ENCODE measurements at places on chromosomes 2 and 18.

GRCh38 chr2:207088276-207088675, 77.5 kb downstream of the KLF7 start:
- DNase-seq: no peak

DNA sequence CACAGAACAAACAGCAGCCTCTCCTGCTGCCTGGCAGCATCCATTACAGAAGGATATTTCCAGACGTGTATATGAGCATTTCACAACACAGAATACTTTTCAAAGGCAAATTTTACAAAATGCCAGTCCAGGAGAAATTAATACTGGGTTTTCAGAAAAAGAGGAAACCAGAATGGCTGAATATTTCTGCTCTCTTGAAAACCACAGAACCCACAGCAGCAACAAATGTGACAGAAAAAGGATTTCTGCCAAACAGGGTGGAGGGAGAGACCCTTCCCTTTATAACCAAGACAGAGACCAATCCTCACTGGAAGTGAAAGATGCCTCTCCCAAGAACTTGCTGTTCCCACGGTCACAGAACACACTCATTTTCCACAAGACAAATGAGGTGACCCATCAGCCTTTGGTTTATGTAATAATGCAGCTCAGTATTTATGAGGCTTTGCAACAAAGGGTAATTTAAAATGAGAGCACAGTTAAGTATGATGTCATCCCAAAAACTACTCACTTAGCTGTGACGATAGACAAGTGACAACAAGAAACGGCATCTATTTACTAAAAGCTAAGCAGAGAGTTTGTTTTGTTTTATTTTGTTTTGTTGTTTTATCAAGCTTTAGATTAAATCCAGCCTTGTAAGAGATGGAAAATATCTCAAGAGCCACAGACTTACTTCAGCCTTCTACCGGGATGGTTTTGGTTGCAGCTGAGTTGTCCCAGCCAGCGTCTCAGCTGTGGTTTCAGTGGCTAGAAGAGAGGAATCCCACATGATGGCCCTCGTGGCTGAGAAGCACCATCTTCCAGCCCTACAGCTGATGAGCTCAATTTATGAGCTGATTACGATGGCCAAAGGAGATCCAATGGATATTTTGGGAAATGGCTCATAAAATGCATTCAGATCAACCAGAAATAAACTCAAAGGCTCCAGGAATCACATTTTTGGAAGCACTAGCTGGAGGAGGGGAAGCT, 249.3 kb upstream of the AGAP1 start:
- no peak for DNase-seq

GRCh38 chr2:105090091-105090490, 52.2 kb downstream of the MRPS9 start:
- no peak for DNase-seq

DNA sequence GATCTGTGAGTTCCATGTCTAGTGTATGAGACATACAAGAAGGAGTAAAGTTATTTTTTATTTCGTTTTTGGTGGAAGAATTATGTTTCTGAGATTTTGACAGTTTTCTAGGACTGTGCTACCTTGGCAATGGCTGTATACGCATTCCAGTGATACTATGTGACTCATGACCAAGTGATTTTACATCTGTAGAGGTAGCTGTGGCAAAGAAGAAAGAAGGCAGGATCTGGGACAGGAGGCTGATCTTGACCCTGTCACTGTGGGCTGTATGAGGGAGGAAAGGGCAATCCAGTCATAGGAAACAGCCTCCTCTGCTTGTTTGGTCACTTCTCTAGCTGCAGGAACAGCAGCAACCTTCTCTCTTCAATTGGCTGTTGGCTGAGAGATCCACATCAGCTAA, 44.0 kb upstream of the PDCL3 start:
- no peak for DNase-seq

DNA sequence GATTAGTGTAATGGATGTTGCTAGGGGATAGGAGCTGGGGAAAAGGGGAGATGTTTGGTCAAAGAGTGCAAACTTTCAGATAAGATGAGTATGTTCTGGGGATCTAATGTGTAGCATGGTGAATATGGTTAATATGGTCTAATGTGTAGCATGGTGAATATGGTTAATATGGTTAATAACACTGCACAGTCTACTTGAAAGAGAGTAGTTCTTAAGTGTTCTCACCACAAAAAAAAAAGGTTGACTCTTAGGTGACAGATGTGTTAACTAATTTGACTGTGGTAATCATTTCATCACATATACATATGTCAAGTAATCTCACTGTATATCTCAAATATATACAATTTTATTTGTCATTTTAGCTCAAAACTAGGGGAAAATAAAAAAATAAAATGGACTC, 121.3 kb upstream of the CD226 start:
- DNase-seq: no peak

- DNase-seq: no peak
These were observed 310.7 kb upstream of the EPAS1 start for GRCh38 chr2:45986509-45986908.

DNA sequence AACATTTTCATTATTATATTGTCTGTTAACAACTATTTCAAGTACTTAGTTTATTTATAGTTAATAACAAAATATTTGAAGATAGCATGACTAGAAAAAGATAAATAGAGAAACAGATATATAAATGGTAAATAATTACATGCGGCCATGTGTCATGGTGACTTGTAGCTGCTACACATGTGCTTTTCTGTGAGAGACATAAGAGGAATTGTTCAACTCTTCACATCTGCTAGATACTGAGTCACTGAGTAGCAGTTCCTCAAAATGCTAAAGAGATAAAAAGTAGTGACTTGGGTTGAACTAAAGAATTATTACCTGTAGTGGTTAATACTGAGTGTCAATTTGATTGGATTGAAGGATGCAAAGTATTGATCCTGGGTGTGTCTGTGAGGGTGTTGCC, 37.5 kb upstream of the SCN9A start:
- no peak for DNase-seq

DNA sequence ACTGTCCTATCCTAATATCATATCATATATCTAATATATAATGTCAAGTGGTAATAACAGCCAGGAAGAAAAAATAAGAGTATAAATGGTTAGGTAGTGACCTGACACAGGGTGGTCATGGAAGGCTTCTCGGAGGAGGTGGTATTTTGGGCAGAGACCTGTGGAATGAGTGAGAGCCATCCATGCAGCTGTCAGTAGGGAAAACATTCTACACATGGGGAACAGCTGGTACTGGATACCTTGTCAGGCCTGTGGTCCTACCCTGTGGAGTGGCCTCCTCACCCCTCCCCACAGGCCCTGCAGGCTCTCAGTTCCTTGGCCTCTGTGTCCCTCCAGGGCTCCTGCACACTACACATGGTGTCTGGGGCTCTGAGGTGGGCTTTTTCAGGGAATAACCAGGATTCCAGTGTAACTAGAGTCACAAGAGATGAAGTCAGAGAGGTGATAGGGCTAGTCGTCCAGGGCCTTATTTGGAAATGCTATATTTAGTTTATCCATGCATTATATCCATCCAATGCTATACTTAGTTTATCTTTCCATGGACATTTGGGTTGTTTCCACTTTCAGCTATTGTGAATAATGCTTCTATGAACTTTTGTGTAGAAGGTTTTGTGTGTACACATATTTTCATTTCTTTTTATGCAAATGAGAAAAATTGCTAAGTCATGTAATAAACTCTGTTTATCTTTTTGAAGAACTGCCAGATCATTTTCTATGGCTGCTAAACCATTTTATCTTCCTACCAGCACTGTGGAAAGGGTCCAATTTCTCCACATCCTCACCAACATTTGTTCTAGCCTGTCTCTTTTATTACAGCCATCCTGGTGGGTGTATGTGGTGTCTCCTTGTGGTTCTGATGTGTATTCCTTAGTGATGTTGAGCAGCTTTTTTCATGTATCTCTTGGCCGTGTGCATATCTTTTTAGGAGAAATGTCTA, 75.6 kb downstream of the TPGS2 start:
- no peak for DNase-seq

DNA sequence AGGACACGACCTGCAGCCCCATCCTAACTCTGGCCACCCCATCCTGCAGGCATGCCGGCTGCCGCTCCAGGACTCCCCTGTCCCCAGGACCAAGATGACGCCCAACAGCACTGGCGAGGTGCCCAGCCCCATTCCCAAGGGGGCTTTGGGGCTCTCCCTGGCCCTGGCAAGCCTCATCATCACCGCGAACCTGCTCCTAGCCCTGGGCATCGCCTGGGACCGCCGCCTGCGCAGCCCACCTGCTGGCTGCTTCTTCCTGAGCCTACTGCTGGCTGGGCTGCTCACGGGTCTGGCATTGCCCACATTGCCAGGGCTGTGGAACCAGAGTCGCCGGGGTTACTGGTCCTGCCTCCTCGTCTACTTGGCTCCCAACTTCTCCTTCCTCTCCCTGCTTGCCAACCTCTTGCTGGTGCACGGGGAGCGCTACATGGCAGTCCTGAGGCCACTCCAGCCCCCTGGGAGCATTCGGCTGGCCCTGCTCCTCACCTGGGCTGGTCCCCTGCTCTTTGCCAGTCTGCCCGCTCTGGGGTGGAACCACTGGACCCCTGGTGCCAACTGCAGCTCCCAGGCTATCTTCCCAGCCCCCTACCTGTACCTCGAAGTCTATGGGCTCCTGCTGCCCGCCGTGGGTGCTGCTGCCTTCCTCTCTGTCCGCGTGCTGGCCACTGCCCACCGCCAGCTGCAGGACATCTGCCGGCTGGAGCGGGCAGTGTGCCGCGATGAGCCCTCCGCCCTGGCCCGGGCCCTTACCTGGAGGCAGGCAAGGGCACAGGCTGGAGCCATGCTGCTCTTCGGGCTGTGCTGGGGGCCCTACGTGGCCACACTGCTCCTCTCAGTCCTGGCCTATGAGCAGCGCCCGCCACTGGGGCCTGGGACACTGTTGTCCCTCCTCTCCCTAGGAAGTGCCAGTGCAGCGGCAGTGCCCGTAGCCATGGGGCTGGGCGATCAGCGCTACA, 2.1 kb downstream of the GPBAR1 start:
- DNase-seq: no peak

DNA sequence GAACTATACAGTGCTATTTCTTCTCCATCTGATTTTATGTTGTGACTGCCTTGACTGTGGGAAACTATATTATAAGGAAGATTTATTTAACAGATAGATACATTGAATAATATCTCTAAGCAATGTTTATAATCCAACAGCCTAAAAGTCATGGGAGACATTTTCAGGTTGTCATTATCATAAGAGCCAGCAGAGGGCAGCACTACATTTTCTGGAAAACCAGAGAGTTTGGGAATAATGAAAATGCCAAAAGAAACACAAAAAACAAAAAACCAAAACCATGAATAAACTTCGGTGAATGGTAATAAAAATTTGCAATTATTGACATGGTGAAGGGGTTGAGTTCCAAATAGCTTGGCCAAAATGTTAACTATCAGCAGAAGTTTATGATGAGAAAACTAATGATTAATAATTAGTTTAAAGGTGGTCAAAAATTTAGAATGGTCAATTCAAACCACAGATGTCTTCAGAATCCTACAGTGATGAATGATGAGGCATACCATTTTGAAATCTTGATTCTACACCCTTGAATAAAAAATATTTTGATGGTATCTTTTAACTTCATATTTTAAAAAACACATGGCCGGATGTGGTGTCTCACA, 4.7 kb downstream of the EEF1B2 start:
- no peak for DNase-seq

DNA sequence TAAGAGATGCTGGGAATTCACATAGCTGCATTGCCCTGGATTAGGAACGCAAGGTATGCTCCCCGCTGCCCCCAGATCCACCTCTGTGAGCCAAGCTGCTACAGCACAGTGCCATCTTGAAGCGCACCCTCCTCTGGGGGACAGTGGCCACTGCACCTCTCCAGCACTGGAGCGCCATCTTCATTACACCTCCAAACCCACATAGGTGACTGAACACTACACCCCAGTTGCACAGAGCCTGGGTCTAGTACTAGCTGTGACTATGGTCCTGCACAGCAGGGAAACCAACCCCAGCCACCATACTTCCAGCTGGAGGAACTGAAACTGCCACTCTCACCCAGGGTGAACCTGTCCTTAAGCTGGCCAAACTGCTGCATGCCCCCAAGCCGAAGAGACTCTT, 84.6 kb downstream of the TMEM237 start:
- DNase-seq: no peak

- DNase-seq: no peak
These were observed 13.2 kb downstream of the CNNM4 start for GRCh38 chr2:96773922-96774321.

- DNase-seq: no peak
These were observed 8.8 kb upstream of the CABLES1 start for GRCh38 chr18:23126376-23127056.

GRCh38 chr2:4618630-4619228, 915.4 kb downstream of the DCDC2C start:
- DNase-seq: no peak

- DNase-seq: no peak
These were observed 1.5 kb downstream of the IER3IP1 start for GRCh38 chr18:47174545-47175116.

- peak; percentile 39 for DNase-seq
These were observed 76.2 kb upstream of the CTAGE1 start for GRCh38 chr18:22493940-22494339.

- DNase-seq: no peak
These were observed 295.0 kb upstream of the KCNH7 start for GRCh38 chr2:163133602-163134001.

Data from amniotic stem cell (primary cell).